Occipital lobe (tissue), 3 donors: ENCODE measurements at places on chromosomes 12 and 14.
A peak's percentile ranks its signal among the peaks of the same experiment; 100 is the strongest.

DNA sequence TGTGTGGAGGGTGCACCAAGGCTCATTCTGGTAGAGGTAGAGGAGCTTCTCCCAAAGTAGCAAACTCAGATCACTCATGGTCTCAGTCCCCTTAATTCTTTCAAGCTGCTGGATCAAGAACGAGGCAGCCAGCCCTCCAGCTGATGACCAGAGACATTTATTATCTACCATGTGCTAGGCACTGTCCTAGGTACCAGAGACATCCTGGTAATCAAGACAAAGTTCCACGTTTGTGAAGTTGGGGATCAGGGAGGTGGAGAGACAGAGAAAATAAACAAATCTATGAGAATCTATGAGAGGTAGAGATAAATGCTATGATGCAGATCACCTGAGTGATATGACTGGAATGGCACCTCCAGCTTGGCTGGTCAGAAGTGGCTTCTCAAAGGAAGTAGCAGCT is 130.2 kb downstream of the CRADD start:
- no peak for DNase-seq

DNA sequence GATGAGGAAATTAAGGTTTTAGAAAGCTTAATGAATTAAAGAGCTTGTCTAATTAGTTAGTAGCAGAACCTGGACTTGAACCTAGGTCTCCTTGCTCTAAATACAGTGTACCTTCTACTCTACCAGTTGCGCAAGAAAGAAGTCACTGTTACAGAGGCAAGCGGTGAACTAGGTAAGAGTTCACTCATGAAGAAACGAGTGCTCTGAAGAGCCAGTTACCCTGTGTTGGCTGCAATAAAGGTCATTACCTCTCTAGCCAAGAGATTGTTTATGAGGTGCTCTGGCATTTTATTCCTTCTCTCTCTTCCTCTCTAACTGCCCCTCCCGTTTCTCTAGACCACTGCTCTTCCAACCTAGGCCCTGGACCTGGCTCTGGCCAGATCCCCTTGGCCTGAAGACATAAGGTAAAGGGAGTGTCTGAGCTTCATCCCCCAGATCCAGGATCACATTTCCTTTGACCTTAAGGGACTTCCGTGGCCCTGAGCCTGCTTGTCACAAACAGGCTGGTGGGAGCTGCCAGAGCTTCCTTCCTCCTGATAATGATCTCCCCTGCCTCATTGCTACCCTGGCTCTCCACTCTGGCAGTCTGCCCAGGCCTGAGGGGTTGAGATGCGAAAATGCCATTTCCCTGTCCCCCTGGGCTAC is 1.9 kb downstream of the RNASE7 start:
- DNase-seq, result no peak

DNA sequence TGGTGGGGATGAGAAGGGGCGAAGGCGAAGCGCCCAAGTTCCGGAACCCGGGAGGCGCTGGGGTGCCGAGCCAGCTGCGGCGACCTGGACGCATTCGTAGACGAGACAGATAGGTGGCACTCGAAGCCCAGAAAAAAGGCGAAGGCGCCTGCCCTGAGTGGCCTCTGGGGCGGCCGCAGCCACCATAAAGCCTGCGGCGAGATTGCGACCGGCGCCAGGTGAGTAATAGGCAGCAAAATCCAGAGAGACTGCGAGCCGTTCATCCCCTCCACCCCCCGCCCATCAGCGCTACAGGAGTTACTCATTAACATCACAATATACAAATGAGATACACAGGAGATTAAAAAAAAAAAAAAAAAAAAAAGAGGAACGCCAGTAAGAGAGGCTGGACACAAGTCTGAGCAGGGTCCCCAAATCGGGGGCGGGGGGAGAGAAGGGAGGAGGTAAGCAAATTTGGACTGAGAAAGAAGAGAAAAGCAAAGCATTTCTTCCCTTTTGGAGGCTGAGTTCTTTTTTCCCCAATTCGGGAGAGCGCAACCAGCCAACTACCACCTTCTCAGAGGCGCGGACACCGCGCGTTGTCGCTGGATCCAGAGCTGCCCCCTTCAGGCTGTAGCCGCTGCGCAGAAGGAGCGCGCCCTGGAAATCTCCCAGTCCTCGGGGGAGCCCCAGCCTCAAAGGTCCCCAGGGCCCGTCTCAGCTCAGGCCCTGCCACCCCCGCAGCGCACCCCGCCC is 15.7 kb downstream of the TBX3 start:
- peak; percentile 17 for DNase-seq

- peak; percentile 59 for DNase-seq
These were observed 44.4 kb upstream of the PNMA1 start for GRCh38 chr14:73758392-73759182.

DNA sequence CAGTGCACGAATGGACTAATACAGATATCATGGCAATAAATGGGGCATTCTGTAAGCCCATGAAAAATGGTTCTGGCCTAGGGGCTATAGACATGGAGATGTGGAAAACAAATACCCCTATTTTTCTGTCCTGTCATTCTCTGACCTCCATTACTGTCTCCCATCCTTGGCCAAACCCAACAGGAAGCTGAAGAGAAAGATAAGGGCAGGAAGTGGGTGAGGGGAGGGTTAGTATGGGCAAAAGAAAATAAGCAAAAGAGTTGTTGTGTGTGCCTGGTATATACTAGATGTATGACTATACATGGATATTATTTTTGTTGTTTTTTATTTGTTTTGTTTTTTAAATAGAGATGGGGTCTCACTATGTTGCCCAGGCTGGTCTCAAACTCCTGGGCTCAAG is 339.3 kb downstream of the PCNX1 start:
- DNase-seq, result no peak

DNA sequence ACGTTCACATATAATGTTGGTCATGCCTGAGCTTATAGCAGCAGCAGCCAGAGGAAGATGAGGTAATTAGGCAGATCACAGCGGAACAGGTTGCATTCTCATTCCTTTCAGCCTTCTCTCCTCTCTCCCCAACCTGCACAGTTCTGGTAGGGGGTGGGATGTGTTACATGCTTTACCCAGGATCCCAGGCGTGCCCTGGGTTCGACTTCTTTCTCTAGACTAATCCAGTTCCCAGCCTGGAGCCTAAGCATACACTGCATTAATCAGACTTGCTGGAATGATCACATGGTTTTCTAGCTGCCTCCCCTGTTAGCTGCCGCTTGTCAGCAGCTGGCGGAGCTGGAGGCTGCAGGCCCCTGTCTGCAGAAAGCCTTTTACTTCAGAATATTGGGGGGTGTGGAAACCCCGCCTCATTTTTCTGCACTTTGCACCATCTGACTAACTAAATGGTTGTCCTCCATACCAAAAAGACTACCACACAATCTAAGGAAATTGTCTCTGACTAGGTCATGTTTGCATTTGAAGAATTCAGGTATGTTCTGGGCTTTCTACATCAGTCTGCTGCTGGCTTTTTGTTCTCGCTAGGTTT is 46.0 kb upstream of the EVL start:
- DNase-seq, result peak; percentile 36

DNA sequence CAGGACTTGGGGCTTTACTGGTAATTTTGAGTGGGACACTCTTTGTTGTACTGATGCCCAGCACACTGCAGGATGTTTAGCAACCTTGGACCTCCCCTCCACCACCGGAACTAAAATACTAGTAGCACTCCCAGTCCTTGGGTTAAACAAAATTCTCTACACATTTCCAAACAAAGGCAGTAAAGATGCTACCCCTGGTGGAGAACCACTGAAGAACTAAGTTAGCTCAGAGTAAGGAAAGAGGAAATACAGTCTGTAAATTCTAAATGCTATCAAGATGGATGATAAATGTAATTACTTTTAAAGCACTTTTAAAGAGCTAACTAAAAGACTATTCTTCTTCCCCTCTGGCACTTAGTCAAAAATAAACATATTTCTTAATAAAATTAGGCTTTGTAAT is 64.1 kb downstream of the LRP6 start:
- no peak for DNase-seq

GRCh38 chr14:84098261-84098660 is 1431.7 kb upstream of the FLRT2 start:
- DNase-seq, result no peak

DNA sequence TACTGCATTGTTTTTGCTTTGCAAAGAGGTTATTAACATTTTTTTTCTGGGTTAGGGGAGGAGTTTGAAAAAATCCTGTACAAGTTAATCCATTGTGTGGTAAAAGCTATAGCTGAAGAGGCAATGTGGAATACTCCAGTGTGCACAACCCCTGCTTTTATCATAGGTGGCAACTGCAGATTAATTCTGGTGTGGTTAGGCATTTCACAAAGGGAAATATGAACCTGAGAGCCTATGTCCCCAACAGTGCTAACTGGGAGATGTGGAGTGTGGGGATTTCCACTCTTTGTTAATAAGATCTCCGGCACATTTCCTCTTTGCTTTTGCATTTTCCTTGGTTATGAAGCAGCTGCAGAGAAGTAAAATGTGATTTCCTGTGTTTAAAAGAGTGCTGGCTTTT is 33.6 kb downstream of the PRORP start:
- no peak for DNase-seq

DNA sequence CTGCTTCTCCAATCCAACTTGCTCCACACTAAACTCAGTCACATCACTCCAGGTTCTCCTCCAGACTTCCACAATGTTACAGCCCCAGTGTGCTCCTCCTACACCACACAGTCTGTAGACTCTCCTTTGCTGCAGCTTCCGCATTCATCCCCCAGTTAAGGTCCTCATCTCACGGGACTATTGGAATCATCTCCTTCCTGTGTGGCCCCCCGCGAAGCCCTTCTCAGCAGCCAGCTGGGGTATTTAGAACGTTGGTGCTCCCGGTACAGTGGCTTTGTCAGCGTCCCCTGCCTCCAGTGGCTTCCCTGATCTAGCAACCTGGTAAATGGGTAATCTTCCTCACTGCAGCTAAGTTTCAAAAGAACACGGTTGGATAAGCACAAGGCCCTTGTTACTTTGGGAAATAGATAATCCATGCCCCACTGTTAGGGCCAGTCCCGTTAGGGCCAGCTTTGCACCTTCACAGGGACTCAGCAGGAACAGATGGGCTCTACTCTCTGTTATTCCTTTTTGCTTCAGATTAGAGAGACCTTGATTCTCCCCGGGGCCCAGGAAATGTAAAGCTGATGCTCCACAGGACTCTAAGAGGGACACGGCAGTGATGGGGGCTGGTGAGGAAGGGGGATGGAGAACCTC is 823 bp upstream of the TSPAN11 start:
- no peak for DNase-seq

GRCh38 chr14:21104448-21105060 is 3.7 kb downstream of the TMEM253 start:
- DNase-seq, result peak; percentile 79

DNA sequence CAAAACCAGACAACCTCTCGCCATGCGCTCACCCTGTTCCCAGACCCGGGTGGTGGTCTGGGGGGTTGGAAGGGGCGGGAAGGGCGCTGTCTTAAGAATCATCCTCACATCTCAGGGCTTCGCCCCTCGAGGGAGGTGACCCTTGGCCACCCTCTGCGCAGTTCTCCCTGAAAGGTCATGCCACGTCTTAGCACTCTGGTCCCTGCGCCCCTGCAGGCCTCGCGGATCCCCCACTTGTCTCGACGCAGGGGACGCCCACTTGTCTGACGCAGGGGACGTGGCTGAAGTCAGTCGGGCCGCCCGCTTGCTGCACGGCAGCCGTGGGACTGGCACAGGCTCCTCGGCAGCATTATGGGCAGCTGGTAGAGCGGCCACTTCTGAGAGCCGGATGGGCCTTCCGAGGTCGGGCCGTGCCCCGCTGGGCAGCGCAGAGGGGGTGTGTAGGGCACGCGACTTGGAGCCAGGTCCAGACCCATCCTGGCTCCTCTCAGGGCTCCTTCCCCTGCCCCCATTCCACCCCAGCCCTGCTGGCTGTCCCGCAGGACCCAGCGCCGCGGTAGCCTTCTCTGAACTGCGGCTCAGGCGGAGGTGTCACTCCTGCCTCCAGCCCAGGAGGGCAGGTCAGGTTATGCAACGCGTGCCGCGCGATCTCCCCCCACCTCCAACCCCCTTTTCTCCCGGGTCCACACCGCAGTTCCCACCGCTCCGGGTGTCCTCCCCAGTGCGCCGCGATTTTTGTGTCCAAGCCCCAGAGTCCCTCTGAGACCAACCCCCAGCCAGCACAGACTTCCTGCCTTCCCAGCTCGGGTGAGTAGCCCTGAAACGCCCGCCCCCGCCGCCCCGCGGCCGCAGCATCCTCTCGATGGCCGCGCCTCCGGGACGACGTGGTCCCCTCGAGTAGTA is 40.9 kb upstream of the CAPRIN2 start:
- peak; percentile 8 for DNase-seq

- no peak for DNase-seq
These were observed 87.6 kb downstream of the GCH1 start for GRCh38 chr14:54815016-54815415.

DNA sequence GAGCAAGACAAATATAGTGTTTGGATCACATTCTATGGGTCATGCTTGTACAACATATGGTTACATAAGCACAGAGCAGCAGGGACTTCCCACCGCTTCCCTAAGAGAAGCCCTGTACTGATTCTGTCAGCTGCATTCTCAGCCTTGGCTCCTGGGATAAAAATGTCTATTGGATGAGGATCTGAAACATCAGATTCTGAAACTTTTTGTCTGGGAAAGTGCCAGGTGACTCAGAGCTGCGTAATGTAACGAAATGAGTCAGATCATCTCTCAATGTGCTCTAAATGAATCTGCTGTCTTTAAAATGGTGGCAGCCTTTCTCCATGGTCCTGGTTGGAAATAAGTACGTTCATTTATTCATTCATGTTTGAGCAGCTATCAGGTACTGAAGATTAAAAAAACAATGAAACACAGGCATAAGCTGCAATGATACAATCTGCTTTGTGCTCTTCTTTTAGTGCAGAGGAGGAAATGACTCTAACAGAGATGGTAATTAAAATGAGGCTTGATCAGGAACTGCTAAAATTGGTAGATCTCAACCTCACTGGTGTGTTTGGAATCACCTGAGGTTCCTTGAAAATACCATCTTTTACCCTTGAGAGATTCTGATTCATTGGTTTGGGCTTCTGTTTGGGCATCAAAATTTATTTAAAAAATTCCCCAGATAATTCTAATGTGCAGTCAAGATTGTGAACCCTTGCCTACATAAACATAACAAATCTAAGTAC is 99.1 kb upstream of the NAP1L1 start:
- peak; percentile 71 for DNase-seq

- DNase-seq, result no peak
These were observed 219.7 kb upstream of the PRICKLE1 start for GRCh38 chr12:42809226-42809625.

- no peak for DNase-seq
These were observed 17.9 kb downstream of the C12orf43 start for GRCh38 chr12:120998435-120998834.

- no peak for DNase-seq
These were observed 39.3 kb downstream of the FBRSL1 start for GRCh38 chr12:132529156-132529839.

DNA sequence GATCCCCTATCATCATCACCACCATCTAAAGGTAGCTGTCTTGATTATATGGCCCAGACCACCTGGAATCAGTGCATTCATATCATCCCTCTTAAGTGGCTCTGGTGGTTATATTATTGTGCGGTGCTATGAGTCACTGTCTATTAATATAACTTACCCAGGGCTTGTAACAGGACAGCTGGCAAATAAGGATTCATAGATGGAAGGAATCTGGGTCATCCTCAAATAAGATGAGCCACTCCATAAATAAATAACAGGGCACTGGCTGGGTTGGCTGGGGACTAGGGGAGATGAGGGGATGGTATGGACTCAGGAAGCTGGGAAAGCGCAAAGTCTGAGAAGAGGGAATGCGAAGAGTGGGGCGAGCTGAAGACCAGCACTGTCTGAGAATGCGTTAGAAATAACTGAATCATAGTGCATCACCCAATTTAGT is 216.1 kb downstream of the NUAK1 start:
- DNase-seq, result no peak

GRCh38 chr12:102023343-102023930 is 38.4 kb downstream of the WASHC3 start:
- no peak for DNase-seq

- no peak for DNase-seq
These were observed 7.9 kb upstream of the PLEKHG6 start for GRCh38 chr12:6302621-6303020.
